Aorta (tissue), 5 donors: ENCODE measurements at places on chromosomes 1 and 21. TPM values are rescaled to one million over a fixed set of nuclear protein-coding genes. Genes with fewer than 3 reads are reported as not detected.
A peak's percentile ranks its signal among the peaks of the same experiment; 100 is the strongest.

DNA sequence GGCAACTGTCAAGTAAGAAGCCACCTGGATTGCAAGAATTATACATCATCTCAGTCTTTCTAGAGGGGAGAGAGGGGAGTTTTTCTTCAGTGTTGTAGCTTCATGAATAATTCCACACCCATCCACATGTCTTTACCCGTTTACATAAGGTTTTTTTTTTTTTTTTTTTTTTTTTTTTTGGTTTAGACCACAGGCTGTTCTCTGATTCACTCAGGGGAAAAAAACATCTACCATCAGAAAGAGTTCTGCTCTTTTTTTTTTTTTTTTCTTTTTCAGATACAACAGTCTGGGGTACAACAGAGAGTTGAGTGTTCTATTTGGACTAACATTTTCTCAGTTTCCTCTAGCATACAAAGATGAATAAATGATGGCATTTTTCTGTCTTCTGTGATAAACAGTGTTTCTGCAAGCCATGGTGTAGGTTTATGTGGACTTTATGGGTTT is 4.9 kb upstream of the KIF14 start:
- no peaks in the 10 kb centered on the region for H3K27me3 ChIP-seq
- no peak overlapping the region for H3K27ac ChIP-seq
- H3K4me1 ChIP-seq, result no peaks in the 10 kb centered on the region
- no peak overlapping the region for H3K4me3 ChIP-seq
- H3K36me3 ChIP-seq, result no peaks in the 10 kb centered on the region
- DNase-seq, result no peak

GRCh38 chr1:55670331-55671082 is 455.3 kb upstream of the USP24 start:
- DNase-seq, result no peak
- peaks cover 4% of the 10 kb centered on the region for H3K4me1 ChIP-seq
- no peaks in the 10 kb centered on the region for H3K36me3 ChIP-seq

- H3K27me3 ChIP-seq, result no peaks in the 10 kb centered on the region
- no peaks in the 10 kb centered on the region for H3K36me3 ChIP-seq
- H3K4me3 ChIP-seq, result no peak overlapping the region
- DNase-seq, result no peak
Observed at GRCh38 chr1:5611851-5612250, 380.4 kb downstream of the NPHP4 start.

- H3K27ac ChIP-seq, result no peak overlapping the region
- DNase-seq, result peak; percentile 80
- no peaks in the 10 kb centered on the region for H3K36me3 ChIP-seq
- H3K27me3 ChIP-seq, result no peaks in the 10 kb centered on the region
- H3K4me3 ChIP-seq, result peak overlapping the region; percentile 78
- H3K4me1 ChIP-seq, result no peaks in the 10 kb centered on the region
Observed at GRCh38 chr1:22709891-22710700, 543 bp upstream of the EPHB2 start.

- H3K36me3 ChIP-seq, result no peaks in the 10 kb centered on the region
- no peak overlapping the region for H3K27ac ChIP-seq
- no peak overlapping the region for H3K4me3 ChIP-seq
- peak; percentile 76 for DNase-seq
- no peaks in the 10 kb centered on the region for H3K4me1 ChIP-seq
- no peaks in the 10 kb centered on the region for H3K27me3 ChIP-seq
Observed at GRCh38 chr1:24914226-24915069, 15.6 kb downstream of the RUNX3 start.

DNA sequence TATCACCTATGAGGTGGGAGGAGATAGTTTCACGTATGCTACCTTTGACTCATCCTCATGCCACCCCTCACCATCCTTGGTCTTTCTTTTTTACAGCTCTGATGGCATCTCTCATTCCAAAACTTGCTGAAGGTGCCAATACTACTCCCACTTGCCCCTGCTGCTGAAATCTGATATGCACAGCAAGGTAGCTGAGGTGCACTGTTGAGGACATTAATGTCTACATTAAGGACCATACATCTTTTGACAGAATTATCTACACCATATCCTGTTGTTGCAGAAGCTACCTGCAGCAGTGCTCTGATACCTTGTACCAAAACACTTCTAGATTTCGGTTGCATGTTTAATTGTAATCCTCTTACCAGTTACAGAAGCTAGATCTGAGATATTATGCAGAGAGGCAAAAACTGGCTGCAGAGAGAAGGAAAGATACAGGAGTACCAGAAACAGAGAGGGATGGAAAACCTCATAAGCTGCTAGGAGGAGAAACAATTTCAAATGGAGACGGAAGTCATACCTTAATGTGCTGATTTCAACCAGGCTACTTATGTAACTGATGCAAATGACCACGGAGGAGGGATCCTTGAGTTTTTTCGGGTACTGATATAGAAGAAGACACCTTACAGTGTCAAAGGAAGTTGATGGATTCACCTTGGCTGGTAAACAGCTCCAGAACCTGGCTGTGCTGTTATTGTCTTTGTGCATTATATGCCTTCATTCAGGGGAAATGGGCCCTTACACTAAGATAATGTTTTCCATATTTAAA is 19.3 kb upstream of the PTPRC start:
- H3K27ac ChIP-seq, result no peak overlapping the region
- H3K36me3 ChIP-seq, result no peaks in the 10 kb centered on the region
- H3K4me3 ChIP-seq, result no peak overlapping the region
- no peak for DNase-seq

Gene NTNG1
- 1.0 TPM for total RNA-seq
